Immature natural killer cell (primary cell): ENCODE measurements at places on chromosomes 6 and 20. TPM values are rescaled to one million over a fixed set of nuclear protein-coding genes. Genes with fewer than 3 reads are reported as not detected.

- no peak for DNase-seq
- H3K4me1 ChIP-seq: peaks cover 24% of the 10 kb centered on the region
- H3K4me3 ChIP-seq: no peak overlapping the region
- no peak overlapping the region for H3K27ac ChIP-seq
- H3K27me3 ChIP-seq: no peaks in the 10 kb centered on the region
Observed at GRCh38 chr6:52284131-52284459, 447 bp downstream of the MCM3 start.

- H3K4me3 ChIP-seq: no peak overlapping the region
- no peaks in the 10 kb centered on the region for H3K4me1 ChIP-seq
- no peak overlapping the region for H3K27ac ChIP-seq
- no peaks in the 10 kb centered on the region for H3K36me3 ChIP-seq
- DNase-seq: no peak
Observed at GRCh38 chr6:106728296-106728870, 99.0 kb downstream of the QRSL1 start.

GRCh38 chr20:44428174-44429016 is 47.3 kb upstream of the TTPAL start:
- no peak overlapping the region for H3K4me3 ChIP-seq
- no peak for DNase-seq
- no peak overlapping the region for H3K27ac ChIP-seq
- H3K36me3 ChIP-seq: no peaks in the 10 kb centered on the region
- H3K27me3 ChIP-seq: peaks cover 3% of the 10 kb centered on the region

DNA sequence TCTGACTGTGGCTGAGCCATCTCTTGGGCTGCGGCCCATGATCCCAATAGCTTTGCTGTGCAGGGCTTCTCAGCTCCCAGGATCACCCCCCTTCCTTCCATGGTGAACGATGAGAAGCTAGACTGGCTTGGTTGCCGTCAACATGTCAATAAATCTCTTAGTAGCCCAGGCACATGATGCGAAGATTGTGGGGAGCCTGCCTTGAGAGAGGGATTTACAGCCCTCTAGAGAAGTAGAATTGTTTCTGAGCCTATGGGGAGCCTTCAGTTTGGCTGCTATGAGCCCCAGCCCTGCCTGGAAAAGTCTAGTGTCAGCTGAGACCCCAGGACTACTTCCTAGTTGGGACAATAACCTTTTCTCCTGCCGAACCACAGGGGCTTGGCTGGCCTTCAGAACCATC is 3.3 kb upstream of the PIGT start:
- peaks cover 12% of the 10 kb centered on the region for H3K27me3 ChIP-seq
- no peak overlapping the region for H3K4me3 ChIP-seq
- peaks cover 36% of the 10 kb centered on the region for H3K4me1 ChIP-seq
- DNase-seq: no peak
- peaks cover 14% of the 10 kb centered on the region for H3K36me3 ChIP-seq

The C6orf15 gene
- not detected for polyA plus RNA-seq

The TMEM244 gene
- 0.76 TPM for polyA plus RNA-seq
